Fibroblast of skin of left biceps (primary cell): ENCODE measurements at places on chromosomes 1 and 21.

- no peak for DNase-seq
Observed at GRCh38 chr1:205772607-205773032, 2.7 kb downstream of the RAB29 start.

DNA sequence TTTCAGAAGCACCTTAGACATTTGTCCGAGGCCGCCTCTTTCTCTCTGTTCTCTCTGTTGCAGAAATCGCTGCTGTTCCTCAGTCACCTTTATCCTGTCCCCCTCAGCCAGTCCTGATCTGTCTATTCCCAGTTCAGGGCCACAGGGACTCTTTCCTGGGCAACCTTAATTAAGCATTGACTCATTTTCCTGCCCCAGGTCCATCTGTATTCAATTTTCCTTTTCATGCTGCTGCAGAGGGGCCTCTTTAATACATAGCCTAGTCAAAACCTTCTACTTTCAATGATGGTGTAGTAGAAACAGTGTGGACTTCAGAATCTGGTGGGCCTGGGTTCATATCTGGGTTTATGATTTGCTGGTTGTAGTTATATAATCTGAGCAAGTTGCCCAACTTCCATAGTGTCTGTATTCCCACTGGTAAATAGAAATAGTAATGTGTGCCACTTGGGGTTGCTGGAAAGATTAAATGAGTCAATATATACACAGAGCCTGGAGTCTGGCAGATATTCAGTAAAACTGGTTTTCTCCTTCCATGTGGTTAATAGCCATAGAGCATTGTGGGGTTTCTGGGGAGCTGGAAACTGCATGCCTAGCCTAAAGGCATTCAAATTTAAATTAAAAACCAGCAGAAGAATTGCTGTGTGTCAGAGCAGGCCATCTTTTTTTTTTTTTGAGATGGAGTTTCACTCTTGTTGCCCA, 4.5 kb downstream of the TRAF5 start:
- no peak for DNase-seq

DNA sequence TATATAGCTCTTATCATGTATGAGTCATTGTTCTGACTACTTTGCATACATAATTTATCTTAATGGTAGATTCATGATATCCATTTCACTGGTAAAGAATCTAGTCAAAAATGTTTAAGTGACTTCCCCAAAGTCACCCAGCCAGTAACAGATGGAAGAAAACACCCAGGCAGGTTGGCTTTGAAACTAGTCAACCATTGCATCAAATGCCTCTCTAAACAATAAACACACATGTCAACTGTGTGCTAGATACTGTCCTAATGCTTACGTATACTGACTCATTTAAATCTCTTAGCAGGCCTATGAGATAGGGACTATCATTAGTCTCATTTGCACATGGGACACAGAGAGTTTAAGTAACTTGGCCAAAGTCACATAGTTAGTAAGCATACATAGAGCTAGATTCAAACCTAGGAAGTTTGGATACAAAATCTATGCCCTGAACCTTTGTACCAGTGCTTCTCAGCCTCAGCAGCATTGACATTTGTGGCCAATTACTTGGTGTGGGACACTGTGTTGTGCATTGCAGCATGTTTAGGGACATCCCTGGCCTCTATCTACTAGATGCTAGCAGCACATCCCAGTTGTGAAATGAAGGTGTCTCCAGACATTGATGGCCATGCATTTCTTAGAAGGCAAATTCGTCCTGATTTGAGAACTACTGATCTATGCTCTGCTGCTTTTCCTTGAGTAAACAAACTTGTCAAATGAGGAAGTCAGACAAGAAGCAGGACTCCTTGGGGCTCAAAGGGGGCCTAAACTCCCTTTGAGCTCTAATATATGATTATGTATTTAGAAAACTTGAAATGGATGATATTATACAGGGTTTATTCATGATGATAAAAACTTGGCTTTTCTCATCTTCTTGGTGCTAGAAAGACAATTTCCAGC, 316.3 kb downstream of the KCNH1 start:
- DNase-seq: no peak

DNA sequence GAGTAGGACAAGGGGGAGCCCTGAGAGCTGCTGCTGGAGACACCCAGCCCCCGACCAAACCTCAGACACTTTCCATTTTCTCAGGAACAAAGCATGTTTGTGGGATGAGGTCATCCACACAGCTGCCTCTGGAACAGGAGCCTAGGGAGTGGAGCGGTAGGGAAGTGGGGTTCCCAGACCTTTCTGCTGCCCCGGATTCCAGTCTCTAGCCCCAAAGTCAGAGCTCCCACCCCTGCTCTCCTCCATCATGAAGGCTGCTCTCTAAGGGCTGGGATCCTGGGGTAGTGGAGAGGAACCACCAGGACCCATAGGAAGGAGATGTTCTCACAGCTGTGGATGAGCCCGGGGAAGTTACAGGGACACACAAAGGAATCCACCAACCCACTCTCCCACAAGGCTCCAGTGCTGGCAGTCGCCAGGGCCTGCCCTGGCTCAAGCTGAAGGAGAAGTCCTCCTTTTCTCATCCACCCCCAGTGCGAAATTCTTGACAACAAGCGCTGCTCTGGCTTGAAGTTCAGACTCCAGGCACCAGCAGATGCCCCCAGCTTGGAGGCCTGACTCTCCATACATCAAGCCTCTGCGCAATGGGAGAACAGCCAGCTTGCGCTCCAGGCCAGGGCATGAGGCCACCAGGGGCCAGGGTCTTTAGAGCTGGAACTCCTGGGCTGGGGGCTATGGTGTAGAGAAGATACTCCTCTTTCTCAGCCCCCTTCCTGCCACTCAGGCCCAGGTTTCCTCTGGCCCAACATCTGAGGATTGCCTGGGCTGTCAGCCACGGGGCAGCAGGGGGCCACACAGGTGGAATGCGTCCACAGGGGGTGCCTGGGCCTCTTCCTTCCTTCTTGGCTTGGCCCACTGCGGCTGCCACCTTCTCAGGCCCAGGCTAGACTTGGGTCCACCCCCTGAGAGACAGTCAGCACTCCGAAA, 4.5 kb downstream of the FHL3 start:
- peak; percentile 76 for DNase-seq

GRCh38 chr1:168833801-168834224, 104.8 kb upstream of the DPT start:
- no peak for DNase-seq

DNA sequence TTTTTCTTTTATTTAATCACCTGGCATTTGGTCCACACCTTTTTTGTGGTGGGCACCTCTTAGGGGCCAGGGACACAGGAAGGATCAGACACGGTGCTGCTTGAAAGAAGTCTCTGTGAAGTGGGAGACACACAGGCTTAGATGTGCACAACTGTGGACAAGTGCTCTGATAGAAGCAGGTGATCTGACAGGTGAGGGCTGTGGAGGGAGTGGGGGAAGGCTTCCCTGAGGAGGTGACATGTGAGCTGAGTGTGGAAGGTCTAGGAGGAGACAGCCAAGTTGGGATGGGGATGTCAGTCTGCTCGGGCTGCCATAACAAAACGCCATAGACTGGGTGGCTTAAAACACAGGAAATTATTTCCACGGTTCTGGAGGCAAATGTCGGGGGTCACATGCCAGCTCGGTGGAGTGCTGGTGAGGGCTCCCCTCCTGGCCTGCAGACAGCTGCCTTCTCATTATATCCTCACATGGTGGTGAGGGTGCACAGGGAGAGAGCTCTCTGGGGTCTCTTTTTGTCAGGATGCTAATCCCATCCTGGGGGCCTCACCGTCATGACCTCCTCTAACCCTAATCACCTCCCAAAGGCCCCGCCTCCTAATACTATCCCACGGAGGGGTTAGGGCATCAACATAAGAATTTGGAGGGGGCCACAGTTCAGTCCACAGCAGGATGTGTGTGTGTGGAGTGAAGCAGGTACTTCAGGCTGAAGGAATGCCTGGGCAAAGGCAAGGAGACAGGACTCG, 5.2 kb upstream of the KIAA1614 start:
- no peak for DNase-seq

GRCh38 chr1:204327359-204327758, 32.4 kb downstream of the PLEKHA6 start:
- DNase-seq: no peak

- DNase-seq: no peak
Observed at GRCh38 chr1:154270833-154271232, 1.6 kb upstream of the HAX1 start.

DNA sequence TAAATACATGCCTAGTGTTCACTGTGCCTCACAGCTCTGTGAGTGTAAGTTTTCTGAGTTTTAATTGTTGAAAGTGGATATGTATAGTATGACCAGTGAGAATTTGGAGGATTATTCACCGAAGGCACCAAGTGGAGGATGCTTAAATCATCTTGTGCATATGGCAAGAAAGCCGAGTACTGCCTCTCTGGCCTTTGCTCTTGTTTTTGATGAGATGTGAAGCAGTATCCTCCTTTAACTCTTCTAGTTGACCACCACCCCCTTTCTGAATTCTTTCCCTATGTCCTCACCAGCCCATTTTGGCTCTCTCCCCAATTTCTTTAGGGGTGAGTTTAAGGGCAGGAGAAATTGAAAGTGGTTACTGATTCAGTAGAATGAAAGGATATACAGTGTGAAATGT, 130.4 kb downstream of the SYT2 start:
- DNase-seq: peak; percentile 92

- DNase-seq: no peak
Observed at GRCh38 chr1:155976913-155977689, 1.2 kb downstream of the ARHGEF2 start.

DNA sequence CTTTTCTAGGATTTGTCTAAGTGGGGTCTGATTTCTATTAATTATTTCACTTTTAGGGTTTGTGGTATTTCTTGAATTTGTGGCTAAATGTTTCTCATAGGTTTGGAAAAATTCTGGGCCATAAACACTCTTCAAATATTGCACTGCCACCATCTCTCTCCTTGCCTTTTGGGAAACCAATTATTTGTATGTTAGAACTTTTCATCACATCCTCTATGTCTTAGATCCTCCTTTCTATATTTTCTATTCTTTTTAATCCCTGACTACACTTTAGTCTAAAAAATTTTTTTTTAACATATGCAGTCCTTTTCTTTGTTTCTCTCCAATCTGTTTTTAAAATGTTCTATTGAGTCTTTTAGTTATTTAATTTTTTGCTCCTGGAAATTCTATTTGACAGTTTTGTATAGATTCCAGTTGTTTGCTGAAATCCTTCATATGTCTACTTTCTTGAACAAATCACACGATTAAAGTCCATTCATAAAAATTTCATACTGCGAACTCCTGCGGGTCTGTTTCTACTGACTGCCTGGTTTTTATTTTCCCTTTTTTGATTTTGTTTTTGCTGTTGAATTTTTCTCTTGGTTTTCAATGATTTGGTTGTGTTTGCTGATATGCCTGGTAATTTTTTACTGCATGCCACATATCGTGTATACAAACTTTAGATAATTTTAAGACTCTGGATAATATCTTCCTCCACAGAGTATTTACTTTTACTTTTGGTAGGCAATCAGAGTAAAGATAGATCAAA, 143.1 kb downstream of the COQ8A start:
- DNase-seq: no peak

- DNase-seq: peak; percentile 100
Observed at GRCh38 chr1:11262171-11263049, at the start of gene MTOR. Gene MTOR, minus strand, starts transcription at chr1:11262551. Its CDS starts 3,142 bp downstream, at chr1:11259409.

GRCh38 chr1:29556657-29557056, 320.3 kb downstream of the PTPRU start:
- no peak for DNase-seq

GRCh38 chr21:41068967-41069642, 98.9 kb upstream of the BACE2 start:
- no peak for DNase-seq

DNA sequence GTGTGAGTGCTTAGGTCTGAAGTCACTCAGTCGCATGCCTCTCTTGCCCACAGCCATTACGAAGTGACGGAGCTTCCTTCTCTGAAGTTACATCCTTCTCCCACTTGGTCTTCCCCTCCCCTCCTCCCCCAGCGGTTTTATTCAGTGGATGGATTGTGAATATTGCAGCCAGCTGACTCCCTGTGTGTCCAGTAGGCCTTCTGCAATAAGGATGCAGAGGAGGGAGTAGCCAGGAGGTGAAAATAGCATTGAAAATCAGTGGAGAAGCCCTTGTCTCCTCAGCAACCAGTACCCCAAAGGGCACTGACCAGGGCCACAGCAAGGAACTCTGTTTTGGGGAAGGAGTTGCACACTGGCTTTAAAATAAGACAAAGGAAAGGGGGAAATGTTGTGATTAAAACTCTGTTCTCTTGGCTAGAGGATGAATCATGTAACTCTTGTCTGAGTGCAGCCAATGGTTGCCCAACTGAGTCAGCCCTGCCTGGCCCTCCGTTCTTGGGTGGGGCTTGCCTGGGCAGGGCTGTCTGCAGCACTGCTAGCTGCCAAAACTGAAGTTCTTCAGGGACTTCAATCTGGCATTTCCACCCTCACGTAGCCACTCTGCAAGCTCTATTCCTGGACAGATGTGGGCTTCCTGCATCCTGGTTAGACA, 4.3 kb downstream of the S100A10 start:
- no peak for DNase-seq

DNA sequence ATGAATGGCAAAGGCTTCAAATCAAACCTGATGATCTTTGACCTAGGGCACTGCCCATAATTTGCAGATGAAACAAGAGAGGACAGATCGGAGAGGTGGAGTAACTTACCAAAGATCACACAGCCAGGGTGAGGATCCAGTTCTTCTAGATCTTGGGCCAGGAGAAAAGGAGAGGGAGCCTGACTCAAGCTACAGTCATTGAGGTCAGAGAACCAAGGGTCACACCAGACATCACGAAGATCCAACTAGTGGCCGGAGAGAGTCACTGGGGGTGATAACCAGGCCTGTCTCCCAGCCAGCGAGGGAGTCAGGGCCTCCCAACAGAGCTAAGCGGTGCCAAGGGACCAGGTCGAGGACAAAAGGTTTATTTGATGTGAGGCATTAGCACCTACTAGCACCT, 115.0 kb downstream of the RIPK4 start:
- no peak for DNase-seq

DNA sequence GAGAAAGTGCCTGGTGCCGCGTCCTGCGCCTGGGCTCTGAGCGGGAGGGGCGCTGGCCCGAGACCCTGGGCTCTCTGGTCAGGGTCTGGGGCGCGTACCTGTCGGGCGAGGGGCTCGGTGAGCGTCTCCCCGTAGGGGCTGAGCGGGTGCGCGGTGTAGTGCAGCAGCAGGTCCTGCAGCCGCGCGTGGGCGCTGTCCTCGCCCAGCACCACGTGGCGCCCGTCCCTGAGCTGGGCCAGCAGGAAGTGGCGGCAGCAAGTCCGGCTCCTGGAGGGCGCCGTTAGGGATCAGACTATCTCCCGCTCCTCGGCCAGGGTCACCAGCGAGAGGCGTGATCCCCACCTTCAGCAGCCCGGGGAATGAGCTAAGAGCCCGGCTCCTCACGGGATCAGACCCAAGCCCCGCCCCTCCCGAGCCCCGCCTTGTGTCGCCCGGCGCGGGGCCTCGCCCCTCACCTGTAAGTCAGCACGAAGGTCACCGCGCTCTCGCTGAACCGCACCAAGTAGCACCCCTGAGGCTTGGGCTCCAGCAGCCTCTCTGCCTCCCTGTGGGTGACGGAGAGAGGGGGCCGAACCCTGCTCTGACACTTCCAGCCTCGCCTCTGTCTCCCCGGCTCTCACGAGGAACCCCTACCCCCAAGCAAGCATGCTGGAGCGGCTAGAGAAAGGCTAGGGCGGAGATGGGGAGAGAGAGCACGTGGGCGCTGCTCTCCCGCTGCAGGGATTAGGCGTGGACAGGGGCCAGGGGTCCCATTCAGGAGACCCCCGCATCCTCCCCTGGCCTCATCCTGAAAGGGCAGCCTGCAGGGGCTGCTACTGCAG, 2.7 kb downstream of the SH2D2A start:
- no peak for DNase-seq
